ENCODE measurements at places on chromosomes 4 and X.

DNA sequence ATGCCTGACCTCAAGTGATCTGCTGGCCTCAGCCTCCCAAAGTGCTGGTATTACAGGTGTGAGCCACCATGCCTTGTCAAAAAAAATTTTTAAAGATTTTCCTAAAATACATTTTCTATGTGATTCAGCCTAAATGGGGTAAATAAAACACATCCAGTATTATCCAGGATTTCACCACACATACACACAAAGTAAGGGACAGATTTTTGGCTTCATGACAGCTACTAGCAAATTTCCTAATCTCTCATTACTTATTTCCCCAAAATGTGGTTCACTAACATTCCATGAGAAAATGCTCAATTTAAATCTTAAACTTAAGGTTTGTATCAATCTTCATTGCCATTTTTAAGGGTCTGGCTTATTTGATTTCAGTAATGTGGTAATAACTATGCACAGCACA, 348.5 kb upstream of the INTU start:
- DNase-seq, result no peak

DNA sequence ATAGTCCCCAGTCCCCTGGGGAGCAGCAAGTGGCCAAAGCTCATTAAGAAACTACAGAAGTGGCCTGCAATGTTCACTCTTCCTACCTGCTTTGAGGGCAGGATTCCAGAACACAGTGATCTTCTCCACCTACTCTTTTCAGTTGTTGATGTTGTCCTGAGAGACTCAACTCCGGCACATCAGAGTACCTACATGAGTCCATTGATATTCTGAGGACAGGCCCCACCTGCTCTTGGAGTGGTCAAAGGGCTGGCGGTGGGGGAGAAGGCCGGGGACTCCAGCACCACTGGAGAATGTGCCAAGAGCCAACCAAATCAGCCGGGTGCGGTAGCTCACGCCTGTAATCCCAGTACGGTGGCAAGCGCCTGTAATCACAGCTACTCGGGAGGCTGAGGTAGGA, 29.8 kb upstream of the DDX3X start:
- DNase-seq, result no peak

DNA sequence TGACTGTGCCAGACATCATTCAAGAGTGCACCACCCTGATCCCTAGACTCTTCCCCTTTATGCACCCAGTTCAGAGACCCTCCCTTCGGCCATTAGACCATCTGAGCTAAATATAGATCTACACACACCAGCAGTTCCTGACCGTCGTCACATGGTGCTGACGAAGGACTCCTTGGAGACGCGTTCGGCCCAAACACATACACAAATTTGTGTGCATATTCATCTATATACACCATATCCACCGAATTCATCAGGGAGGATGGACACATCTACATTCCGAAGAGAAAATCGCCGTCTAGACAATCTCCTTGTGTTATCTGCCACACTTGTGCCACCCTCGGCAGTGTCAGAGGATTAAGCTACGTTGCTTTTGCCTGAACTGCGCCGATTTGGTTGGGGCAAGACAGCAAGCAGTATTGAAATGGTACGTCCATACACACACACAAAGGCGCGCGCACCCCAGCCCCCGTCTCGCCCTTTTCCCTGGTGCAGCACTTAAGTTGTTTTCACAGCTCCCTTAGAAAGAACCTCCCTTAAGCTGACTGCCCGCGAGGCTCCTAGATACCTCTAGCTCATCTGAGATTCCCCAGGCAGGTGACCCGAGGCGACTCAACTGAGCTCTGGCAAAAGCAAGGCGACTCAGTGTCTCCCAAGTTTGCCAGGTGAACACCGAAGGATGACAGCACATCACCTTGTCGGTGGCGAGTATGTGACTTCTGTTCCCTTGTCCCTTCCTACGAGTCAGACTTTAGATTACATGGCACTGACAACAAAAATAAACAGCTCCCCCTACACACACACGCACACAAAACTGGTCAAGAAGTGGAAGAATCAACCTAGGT, 1.0 kb downstream of the RASGEF1B start:
- no peak for DNase-seq

DNA sequence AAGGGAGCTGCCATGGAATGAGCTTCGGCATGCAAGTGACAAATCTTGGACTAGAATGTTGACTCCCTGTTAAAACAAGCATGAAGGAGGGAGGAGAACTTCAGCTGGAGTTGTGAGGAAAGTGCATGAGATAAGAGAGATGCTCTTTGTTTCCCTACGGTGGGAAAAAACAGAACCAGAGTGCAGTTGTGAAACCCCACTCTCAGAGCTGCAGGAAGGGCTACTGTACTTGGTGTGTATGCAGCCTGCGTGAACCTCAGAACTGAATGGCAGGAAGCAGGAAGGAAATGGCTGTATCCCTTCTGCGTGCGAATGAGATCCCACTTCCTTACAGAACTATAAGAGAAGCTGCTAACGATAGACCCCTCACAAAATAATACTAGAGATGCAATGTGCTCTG, 57.2 kb downstream of the EGF start:
- no peak for DNase-seq

- DNase-seq, result no peak
These were observed 78.7 kb downstream of the SUPT20HL2 start for GRCh38 chrX:24235084-24235710.

GRCh38 chrX:71935476-71935875, 24.8 kb downstream of the NHSL2 start:
- no peak for DNase-seq

GRCh38 chrX:134481339-134481738, 21.4 kb downstream of the HPRT1 start:
- no peak for DNase-seq

DNA sequence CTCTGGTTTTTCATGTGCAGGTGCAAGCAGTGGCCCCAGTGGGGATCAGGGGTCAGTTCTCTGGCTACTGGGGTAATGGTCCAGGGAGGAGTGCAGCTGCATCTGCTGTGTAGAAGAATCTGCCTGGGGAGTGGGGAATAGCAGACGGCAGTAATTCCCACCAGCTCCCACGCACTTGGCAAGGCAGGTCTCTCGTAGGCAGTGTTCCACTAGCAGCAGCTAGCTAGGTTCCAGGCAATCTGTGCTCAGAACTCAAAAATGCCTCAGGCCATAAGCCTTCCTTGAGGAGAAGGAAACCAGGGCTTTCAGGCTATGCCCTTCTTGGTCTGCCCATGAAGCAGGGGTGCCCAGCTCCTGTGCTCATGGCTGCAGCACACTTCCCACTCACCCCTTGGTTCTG, 38.8 kb downstream of the DCLK2 start:
- DNase-seq, result no peak

- DNase-seq, result no peak
These were observed 25.5 kb downstream of the ZNF330 start for GRCh38 chr4:141246243-141246642.

DNA sequence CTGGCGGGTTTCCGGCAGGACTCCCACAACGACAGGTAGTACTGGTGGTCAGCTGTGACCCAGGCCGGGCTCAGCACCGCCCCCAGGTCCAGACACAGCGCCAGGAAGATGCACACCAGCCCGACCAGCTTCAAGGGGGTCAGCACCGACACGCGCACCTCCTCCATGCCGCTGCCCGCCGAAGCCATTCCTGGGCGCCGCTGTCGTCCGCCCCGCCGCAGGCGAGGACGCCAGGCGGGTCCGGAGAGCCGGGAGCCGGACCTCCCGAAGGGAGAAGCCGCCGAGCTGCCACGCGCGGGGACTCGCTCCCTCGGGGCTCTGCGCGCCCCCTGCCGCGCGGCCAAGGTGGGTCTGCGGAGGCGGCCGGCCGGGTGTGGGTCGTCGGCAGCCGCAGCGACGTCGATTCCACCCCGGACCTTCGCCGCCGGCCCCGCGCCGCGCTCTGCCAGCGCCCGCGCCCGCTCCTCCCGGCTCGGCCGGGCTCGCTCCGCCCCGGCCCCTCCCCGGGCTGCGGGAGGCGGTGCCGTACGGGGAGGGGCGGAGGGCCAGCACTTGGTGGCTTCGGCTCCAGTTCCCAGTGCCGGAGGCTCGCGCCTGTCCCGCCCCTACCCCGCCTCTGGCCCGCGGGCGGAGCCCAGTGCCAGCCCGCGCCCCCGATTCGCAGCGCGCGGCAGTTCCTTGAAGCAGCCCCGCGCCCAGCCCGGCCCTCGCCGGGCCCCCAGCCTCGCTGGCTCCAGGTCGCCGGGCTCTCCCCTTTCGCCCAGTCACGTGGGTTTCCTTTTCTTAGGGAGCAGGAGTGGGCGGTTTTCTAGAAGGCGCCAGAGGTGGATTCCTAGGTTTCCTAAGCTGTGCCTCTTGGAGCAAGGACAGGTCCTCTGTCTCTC, at the start of gene TMEM47:
TMEM47 (minus strand) TSS at position 444 of the 884 bp plus-strand sequence; CDS start at position 188, 256 bp downstream.
- DNase-seq, result no peak

DNA sequence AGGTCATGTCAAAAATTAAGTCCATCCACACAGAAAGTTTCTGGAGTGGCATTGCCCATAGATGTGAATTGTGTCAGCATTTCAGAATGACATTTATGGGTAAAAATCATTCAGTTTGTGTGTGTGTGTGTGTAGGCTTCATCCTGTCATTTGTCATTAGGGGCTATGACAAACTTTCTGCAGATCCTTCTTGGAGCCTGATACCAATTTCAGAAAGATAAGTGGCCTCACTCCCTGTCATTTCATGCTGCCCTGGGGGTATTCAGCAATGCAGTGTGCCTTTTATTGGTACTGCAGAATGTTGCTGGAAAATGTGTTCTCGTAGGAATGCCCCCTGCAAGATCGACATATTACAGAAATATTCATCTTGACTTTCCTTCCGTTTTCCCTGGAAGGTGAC, 659.7 kb downstream of the NLGN4X start:
- no peak for DNase-seq

- DNase-seq, result no peak
These were observed 2.8 kb downstream of the AWAT2 start for GRCh38 chrX:70046978-70047377.

DNA sequence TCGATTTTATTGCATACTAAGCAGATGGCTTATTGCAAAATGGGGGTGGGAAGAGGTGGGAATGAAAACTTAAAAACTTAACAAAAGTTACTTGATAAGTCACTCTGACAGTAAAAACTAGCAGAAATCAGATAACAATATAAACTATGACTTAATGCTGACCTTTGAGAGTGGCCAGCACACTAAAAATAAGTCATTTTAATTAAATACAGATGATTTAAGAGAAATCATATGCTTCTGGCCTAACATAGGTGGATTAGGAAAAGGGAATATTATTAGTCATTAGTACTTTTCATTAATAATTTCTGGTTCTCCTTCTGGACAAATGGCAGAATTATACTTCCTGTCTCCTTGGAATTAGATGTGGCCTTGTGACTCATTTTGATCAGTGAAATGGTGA, 756.7 kb downstream of the PCDH19 start:
- DNase-seq, result no peak

- DNase-seq, result no peak
These were observed 13.6 kb downstream of the OTC start for GRCh38 chrX:38365954-38366353.

- DNase-seq, result no peak
These were observed 517.5 kb downstream of the MID1IP1 start for GRCh38 chrX:39318506-39319343.

GRCh38 chr4:105272002-105272401, 125.3 kb downstream of the TET2 start:
- DNase-seq, result no peak

GRCh38 chrX:40132751-40133150, 35.0 kb upstream of the BCOR start:
- DNase-seq, result no peak

- DNase-seq, result no peak
These were observed 40.5 kb downstream of the ATP1B4 start for GRCh38 chrX:120402369-120402768.

GRCh38 chr4:10706236-10706635, 21.7 kb upstream of the CLNK start:
- DNase-seq, result no peak

- DNase-seq, result no peak
These were observed 63.2 kb upstream of the CT83 start for GRCh38 chrX:116526010-116526409.

DNA sequence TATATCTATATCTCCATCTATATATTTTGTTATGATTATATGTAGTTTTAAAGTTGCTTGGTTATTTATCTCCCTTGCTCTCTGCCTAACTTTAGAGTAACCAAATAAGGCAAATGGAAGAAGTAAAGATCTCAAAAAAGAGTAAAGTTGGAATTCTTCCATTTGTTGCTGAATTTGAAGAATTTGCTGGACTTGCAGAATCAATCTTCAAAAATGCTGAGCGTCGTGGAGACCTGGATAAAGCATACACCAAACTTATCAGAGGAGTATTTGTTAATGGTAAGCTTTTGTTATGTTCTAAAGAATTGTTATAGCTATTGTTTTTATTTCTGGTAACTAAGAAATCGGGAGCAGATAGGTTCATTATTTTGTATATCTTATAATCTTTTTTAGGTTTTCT, 43.2 kb downstream of the EXOC1 start:
- DNase-seq, result no peak

DNA sequence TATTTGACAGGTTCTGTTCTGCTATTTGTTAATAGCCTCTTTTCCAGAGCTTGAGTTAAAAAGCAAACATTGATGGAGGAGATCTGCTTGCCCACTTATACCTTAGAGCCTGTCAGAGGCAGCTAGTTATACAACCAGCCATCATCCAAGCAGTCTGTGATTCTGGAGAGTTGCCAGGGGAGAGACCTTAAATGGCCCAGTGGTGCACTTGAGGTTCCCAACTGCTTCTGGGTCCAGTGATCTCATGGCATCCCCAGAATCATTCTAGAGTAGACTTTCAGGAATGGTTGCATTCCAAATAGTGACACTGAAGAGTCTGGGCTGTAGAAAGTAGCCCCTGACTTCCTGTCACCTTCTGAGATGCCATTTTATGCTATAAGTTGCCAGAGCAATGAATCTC, 160.7 kb downstream of the FHIP1A start:
- DNase-seq, result no peak

DNA sequence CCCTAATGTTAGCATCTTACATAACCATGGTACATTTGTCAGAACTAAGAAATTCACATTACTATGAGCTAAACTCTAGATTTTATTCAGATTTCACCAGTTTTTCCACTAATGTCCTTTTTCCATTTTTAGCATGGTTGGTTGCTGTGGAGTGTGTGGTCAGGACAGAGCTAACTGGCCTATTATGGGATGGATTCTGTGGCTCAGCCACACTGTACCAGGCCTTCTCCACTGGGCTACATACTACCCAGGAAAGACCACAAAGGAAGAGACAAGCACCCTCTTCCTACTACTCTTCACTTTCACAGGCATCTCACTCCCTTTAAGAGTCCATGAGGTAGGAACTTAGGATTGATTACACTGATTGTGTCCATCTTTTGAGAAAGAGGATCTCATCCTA, 67.4 kb downstream of the ZNF827 start:
- DNase-seq, result no peak

GRCh38 chr4:25113915-25114904, 46.0 kb downstream of the SEPSECS start:
- no peak for DNase-seq

DNA sequence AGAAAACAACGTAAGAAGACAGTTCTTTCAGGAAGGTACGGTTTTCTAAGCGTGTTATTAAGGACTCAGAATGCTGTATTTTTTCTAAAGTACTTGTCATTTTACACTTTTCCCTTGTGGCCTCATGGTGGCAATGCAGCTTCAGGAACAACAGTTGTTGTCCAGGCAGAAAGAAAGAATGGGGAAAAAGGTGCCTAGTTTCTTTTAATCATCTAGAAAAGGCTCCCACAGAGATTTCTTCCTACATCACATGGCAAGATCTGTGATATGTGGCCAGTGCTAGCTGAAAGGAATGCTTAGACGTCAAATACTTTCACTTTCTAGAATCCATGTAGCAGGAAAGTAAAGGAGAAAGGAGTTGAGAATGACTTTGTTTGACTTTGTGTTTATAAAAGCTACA, 49.0 kb upstream of the TRAM1L1 start:
- DNase-seq, result no peak

All from NCI-H2081 treated with DMSO at 0.1 percent for 48 hours (cell line).